ENCODE measurements at places on chromosomes 5 and 9.

DNA sequence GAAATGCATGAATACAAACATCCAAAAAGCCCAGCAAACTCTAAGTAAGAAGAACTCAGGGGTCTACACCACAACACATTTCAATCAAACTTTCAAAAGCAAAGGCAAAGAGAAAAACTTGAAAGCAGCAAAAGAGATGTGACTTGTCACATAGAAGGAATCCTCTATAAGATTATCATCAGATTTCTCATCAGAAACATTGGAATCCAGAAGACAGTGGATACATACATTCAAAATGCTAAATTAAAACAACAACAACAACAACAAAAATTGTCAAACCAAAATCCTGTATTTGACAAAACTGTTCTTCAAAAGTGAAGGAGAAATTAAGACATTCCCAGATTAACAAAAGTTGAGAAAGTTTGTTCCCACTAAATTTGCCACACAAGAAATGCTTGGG lies 362.7 kb downstream of the ZNF608 start:
- DNase-seq = no peak

- no peak for DNase-seq
Observed at GRCh38 chr5:3123763-3124157, 372.3 kb upstream of the IRX2 start.

GRCh38 chr5:82584631-82585030 lies 306.5 kb upstream of the RPS23 start:
- DNase-seq = no peak

- DNase-seq = no peak
Observed at GRCh38 chr5:171639966-171640365, 145.7 kb upstream of the SMIM23 start.
